Substantia nigra (tissue), 51 donors: ENCODE measurements at places on chromosomes 1 and 21.

- no peak for DNase-seq
Measured at GRCh38 chr1:229620876-229621275, 5.0 kb downstream of the TAF5L start.

DNA sequence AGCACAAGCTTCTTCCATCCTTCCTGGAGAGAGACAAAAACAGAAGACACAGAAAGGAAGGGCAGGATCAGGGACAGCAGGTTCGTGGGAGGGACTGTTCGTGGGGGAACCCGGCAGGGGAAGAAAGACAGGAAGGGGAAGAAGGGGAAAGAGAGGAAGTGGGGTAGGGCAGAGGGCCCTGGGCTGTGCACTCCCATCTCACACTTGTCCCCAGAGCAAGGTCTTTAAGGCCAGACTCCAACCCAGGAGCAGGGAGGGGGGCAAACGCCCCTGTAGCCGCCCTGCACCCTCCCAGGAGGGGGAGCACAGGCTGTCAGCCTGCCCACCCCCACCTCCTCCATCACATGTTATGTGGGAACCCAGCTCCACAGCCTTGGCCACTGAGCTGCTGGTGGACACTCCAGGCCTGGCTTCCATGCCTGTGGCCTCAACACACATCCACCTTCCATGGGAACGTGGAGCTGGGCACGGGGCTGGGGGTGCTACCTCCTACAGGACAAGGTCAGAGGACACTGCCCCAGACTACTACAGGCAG, 9.3 kb downstream of the SLC19A1 start:
- no peak for DNase-seq

- no peak for DNase-seq
Measured at GRCh38 chr1:228109962-228110488, 926 bp upstream of the MRPL55 start.

DNA sequence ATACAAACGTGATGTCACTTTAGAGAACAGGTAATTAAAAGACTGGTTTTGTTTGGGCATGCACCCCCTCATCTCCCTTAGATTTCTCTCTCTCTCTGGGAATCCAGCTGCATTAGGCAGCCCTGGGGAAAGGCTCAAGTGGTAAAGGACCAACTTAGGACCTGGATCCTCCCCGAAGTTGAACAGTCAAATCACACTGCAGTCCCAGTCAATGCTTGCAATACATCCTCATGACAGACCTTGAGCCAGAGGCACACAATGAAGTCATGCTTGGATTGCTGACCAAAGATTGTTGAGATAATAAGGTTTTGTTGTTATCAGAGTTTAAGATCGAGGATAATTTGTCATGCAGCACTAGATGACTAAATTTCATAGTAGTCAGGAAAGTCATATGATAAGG, 1285.8 kb upstream of the NCAM2 start:
- DNase-seq, result no peak

GRCh38 chr1:113958691-113959090, 20.6 kb upstream of the OLFML3 start:
- no peak for DNase-seq
